ENCODE measurements at places on chromosomes 7 and 10.

DNA sequence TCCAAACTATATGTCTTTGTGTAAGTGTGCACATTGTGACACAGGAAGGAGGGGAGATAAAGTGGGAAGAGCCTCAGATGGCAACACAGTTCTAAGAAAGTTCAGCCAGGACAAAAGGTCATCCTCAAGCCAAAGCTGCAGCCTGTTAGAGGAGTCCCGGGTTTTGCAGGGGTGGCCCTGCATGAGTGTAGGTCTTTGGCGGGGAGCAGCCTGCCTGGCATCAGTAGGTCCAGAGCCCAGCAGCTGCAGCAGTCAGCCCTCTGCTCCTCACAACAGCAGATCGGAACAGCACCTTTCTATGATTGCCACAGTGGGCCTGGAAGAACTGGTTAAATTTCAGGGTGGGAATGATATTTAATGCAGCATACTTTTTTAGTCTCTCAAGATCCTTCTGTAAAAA, 13.5 kb upstream of the VDAC2 start:
- no peak for DNase-seq

DNA sequence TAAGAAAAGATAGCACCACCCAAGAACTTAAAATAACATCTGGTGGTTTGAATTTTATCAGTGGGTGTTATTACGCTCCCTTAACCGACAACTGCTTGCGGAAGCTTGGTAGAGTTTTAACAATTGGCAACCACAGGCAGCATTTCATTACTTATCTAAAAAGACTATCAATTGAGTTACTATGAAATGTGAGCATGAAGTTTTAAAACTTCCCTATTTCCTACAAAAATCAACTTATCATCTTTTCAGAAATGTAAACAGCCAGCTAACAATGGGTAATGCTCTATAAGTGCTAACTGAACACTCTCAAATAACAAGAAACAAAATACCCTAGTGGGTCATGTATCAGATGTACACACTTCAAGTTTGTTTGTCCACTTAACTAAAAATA, 68.8 kb downstream of the OSBPL3 start:
- no peak for DNase-seq

GRCh38 chr7:116617878-116618277, 54.1 kb upstream of the MET start:
- DNase-seq = no peak

DNA sequence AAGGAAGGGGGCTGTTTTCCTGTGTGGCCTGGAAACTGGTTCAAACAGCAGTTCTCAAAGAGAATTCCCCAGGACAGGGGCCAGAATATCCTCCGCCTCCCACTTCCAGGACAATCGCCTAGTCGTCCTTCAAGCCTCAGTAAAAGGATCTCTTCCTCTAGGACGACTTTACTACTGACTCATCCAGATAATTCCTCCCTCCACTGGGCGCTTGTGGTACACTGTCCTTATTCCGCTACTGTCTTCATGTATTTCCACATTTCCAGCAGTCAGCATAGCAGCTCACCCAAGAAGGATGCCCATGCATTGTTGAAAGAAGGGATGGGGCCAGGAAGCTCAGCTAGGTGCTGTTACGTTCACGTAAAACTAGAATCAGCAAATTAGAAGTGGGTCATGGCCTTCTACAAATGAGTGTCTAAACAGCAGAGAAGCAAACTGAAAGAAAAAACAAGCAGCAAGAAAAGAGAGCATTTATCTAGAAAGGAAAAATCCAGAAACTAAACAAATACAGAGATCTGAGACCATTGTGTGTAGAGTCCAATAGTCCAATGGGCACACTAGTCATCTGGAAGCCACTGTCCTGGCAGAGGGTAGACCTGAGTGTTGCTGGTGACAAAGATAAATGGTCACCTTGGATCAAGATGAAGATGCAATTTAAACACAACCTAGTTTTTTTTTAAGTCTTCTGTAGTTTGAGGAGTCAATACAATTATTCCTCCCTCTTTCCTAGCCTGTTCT, 26.3 kb downstream of the CLRN3 start:
- DNase-seq = peak; percentile 36

DNA sequence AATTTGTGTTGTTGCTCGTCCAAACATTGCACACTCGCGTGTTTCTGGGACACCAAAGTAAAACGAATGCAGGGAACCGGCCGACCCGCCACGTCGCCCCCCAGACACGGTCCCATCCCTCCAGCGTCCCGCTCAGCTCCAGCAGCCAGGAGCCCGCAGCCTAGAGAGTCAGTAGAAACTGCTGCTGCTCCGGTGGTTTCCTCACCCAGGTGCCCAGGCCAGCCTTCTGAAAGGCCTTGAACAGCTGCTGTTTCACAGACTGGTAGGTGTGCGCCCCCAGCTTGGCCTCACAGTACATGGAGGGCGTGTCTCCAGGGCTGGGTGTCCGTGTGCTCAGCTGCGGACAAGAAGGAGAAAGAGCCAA, 126.8 kb downstream of the WDR37 start:
- DNase-seq = no peak

- no peak for DNase-seq
These were observed 62.5 kb downstream of the C10orf143 start for GRCh38 chr10:130048081-130048480.

DNA sequence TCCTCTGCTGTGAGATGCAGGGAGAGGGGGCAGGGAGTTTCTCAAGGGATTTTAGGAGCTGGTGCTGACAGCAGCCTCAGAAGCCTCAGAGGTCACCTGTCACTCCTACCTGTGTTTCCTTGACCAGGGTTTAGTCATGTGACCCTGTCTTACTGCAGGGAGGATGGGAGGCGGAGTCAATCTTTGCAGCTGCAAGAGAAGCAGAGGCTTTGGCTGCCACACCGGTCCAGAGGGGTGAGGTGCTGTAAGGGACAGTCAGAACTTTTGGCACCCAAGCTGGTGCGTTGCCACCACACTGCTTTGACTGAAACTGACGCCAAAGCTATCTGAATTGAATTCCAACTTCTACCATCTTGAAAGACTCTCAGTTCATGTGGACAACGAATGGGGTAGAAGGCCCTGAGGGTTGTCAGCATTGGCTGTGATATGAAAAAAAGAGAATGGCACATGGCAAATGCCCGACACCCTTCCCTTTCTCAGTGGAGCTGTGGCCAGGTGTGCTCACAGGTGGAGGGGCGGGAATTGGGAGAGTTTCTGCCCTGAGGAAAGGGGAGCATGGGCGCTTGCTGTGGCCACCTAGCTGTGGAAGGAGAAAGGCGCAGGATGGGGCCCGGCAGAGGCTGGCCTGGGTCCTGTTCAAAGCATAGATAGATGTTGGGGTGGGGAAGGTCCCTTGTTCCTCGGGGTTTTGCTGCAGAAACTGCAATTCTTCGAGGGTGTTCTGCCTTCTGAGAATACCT, 69.3 kb downstream of the ARHGAP22 start:
- no peak for DNase-seq

DNA sequence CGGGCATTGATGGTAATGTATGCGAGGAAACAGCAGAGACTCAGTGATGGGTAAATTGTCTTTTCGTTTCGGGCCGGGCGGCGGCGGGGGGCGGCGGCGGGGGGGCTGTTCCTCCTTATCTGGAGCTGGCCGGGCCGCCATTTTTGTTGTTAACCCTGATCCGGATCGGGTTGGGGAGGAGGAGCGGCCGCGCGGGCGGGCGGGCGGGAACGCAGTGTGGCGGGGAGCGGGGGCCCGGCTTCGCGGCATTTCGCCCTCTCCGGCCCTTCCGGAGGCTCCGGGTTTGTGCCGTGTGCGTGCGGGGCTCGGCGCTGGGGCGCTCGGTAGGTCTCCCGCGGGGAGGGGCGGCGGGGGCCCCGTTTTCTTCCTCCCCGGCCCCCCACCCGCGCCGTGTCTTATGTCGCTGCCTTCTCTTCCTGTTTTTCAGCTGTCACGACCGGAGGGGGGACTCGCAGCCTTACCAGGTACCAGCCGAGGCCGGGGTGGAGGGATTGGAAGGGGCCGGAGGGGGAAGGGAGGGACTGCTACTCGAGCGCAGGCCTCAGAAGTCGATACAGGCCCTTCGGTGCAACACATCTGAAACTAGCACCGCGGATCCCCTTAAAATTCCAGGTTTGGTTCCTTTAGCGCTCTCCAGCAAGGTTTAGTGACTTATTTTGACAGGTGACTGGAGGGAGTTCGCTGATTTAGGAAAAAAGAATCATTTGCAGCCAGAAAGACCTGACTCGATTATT, 820 bp downstream of the WAC start:
- DNase-seq = peak; percentile 74

DNA sequence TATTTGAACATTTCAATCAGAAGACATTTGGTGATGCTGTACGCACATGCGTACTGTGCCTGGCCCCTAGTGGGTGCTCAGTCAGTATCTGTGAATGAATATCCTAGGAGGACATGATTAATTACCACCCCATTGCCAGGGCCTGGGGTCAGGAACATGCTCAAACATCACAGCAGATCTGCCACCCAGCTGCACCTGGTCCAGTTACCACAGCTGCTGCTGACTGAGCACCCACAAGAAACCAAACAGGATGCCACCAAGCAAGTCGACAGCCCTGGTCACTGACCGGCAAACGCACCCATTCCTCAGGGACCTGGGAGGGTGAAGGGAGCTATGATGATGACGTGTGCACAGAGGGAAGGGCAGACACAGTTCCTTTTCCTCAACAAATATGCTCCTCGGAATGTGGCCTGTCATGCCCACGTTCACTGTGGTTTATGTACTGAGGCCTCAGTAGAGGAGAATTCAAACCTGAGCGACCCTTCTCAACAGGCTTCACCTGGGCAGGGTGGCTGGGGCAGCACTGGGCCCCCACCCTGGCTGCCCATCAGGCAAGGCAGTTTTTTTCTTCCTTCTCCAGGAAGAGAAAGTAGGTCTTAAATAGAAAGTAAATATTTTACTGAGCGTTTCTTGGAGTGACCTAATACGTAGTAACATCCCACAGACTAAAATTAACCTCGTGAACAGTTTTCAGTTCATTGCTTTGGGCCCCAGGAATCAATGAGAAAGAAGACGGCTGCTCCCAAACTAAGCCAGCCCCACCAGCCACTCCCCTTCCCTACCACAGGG, 13.4 kb downstream of the CTBP2 start:
- DNase-seq = no peak

DNA sequence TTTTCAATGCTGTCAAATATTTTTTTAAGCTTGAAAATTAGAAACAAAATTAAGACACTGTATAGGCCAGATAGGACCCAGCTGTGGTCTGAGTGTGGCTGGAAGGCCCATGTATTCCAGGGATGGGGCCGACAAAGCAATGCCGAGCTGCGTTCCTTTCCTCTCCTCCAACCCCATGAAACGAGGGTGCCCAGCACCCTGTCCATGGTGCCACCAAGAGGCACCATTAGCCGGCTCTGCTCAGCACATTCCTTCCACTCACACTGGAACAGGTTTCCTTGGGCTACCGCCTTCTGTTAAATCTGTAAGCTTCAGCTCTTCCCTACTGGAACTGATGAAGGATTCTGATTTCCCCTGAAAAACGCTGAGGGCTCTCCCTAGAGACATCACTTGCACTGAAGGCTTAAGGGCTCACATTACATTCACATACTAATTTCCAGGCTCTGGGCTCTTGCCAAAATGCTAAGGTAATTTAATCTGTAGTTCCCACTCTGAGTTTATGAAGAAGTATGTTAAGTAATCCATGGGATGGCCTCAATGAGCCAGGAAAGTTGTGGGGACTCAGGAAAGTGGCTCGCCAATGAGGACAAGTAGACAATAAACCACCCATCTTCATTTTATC, 73.7 kb upstream of the CAMK2B start:
- DNase-seq = no peak
